Nasal cavity respiratory epithelium epithelial cell of viscerocranial mucosa (primary cell): ENCODE measurements at places on chromosomes 2 and 18. TPM values are rescaled to one million over a fixed set of nuclear protein-coding genes. Genes with fewer than 3 reads are reported as not detected.

Gene SLC23A3
- total RNA-seq = 0.68 and 3.8 TPM in 2 replicates

Gene TXNDC2
- under 0.01 TPM in 1 of 2 replicates, not detected in the other for total RNA-seq

Gene GCG
- total RNA-seq = not detected in 2 replicates

Gene ZAP70
- total RNA-seq = 0.07 TPM in 1 of 2 replicates, not detected in the other

Gene HOXD11
- not detected in 2 replicates for total RNA-seq
